ENCODE measurements at places on chromosomes 12 and 14. TPM values are rescaled to one million over a fixed set of nuclear protein-coding genes. Genes with fewer than 3 reads are reported as not detected.

P2RX7 gene
- total RNA-seq = 3.8 TPM

FOXN4 gene
- total RNA-seq = not detected

RALGAPA1 gene
- total RNA-seq = 36.5 TPM

TMTC2 gene
- total RNA-seq = 11.2 TPM

HHIPL1 gene
- total RNA-seq = 0.19 TPM

CCDC177 gene
- total RNA-seq = not detected

CBLN3 gene
- total RNA-seq = 11.1 TPM

CCT2 gene
- total RNA-seq = 178 TPM

LHX5 gene
- not detected for total RNA-seq

IGFBP6 gene
- total RNA-seq = 6.0 TPM

CLECL1 gene
- total RNA-seq = 6.1 TPM

GPRC5D gene
- total RNA-seq = not detected

KRT77 gene
- total RNA-seq = not detected

NPAS3 gene
- not detected for total RNA-seq

ERBB3 gene
- total RNA-seq = 0.64 TPM

HNF1A gene
- total RNA-seq = not detected

NRXN3 gene
- not detected for total RNA-seq

TMPRSS12 gene
- total RNA-seq = not detected

C14orf132 gene
- 1.3 TPM for total RNA-seq

Data from activated T-helper 17 cell treated with anti-CD3 and anti-CD28 coated beads, Interleukin-2, amount 50 U/mL, for 72 hours (primary cell).